ENCODE measurements at places on chromosomes 7 and 10.

GRCh38 chr10:44873160-44873559 is 38.0 kb upstream of the TMEM72 start:
- DNase-seq: no peak

DNA sequence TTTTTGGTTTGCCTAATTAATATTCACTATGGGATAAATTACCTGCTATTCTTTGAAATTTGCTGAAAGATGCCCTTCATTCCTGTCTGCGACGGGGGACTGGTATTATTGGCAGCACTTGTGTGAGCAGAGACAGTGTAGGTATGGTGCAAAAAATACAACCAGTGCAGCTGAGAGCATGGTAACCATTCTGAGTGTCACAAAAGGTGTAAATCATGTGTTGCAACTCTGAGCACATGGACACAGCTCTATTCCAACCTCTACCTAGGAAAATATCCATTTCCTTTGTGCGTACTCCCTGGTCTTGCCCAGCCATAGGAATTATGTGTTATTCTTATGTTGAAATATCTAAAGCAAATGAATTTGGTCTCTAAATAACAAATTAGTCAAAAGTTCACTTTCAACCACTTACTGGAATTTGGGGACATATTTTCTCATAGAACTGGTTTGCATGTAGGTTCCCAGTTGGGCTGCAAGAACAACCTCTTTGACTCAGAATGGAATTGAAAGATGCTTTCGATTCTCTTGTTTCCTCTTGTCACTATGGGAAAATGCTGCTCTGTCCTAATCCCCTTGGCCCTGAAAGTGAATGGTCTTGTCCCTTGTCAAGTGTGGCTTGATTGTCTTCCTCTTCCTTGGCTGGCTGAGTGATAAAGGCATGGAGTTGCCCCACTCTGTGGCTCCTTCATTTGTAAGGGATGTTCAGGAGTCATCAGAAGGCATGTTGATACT is 57.0 kb downstream of the CELF2 start:
- DNase-seq: no peak

- DNase-seq: no peak
Measured at GRCh38 chr10:69345402-69345801, 67.1 kb downstream of the HK1 start.

GRCh38 chr7:50273301-50273700 is 31.2 kb upstream of the IKZF1 start:
- DNase-seq: no peak

DNA sequence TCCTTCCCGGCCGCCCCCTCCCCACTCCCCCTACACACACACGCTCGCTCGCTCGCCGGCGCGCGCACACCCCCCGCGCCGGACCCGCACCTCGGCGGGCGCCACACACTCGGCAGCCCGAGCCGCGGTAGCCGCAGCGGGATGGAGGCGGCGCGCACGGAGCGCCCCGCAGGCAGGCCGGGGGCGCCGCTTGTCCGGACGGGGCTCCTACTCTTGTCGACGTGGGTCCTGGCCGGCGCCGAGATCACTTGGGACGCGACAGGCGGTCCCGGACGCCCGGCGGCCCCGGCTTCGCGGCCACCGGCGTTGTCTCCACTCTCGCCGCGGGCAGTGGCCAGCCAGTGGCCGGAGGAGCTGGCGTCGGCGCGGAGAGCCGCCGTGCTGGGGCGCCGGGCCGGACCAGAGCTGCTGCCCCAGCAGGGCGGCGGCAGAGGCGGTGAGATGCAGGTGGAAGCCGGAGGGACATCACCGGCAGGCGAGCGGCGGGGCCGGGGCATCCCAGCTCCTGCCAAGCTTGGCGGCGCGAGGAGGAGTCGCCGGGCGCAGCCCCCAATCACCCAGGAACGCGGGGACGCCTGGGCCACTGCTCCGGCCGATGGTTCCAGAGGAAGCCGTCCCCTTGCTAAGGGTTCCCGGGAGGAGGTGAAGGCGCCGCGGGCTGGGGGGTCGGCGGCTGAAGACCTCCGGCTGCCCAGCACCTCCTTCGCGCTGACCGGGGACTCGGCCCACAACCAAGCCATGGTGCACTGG is at the start of gene SORCS3:
Gene SORCS3 (plus strand): TSS at position 104 of the 750 bp plus-strand sequence.
- peak; percentile 6 for DNase-seq

GRCh38 chr7:77501192-77501515 is 35.9 kb upstream of the PTPN12 start:
- no peak for DNase-seq

GRCh38 chr10:118276204-118276603 is 65.9 kb downstream of the FAM204A start:
- no peak for DNase-seq

- DNase-seq: no peak
Measured at GRCh38 chr7:106766551-106766950, 98.5 kb upstream of the PIK3CG start.

GRCh38 chr10:48363617-48364355 is 57.3 kb downstream of the MAPK8 start:
- DNase-seq: peak; percentile 81

DNA sequence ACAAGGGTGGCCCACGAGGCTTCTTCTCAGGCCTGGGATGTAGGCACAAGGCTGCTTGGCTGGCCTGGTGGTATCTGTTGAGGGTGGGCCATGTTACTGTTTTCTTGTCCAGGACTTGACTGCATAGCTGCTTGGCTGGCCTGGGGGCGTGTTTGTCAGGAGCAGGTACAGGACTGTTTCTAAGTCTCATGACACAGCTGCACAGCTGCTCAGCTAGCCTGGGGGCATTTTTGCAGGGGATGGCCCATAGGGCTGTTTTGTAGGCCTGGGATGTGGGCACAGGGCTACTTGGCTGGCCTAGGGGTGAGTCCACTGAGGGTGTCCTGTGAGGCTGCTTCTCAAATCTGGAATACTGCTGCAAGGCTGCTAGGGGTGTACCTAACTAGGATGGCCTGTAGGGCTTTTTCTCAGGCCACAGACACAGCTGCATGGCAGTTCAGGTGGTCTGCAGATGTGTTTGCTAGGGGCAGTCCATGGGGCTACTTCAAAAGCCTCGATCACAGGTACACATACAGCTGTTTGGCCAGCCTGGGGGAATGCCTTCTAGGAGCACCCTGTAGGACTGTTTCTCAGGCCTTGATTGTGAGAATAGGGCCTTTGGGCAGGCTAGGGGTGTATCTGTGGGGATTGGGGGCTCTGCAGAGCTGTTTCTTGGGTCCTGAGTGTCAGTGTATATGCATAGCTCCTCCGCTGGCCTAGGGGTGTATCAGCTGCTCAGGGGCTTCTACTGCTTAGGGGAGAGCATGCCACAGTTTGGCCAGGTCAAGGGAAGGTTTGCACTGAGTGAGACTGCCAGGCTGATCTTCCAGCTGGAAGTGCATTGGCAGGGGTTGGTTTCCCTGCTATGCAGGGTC is 26.6 kb upstream of the PLA2G12B start:
- no peak for DNase-seq

DNA sequence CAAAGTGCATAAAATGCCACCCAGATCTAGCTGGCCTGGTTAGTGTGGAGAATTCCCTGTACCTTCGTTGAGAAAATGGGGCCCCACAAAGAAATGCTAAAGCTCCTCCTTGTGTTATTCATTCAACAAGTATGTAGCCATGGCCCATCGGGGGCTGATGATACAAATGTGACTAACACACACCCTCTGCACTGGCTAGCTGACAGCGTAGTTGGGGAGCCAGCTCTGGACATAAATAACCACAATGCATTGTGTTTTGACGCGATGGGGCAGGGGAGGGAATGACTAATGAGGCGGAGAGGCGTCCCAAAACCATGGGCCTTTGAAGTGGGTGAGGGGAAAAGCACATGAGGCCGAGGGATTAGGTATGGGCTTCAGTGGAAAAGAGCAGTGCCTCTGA is 28.2 kb upstream of the ASL start:
- peak; percentile 96 for DNase-seq

- DNase-seq: no peak
Measured at GRCh38 chr7:31778296-31778695, 91.3 kb downstream of the PPP1R17 start.

DNA sequence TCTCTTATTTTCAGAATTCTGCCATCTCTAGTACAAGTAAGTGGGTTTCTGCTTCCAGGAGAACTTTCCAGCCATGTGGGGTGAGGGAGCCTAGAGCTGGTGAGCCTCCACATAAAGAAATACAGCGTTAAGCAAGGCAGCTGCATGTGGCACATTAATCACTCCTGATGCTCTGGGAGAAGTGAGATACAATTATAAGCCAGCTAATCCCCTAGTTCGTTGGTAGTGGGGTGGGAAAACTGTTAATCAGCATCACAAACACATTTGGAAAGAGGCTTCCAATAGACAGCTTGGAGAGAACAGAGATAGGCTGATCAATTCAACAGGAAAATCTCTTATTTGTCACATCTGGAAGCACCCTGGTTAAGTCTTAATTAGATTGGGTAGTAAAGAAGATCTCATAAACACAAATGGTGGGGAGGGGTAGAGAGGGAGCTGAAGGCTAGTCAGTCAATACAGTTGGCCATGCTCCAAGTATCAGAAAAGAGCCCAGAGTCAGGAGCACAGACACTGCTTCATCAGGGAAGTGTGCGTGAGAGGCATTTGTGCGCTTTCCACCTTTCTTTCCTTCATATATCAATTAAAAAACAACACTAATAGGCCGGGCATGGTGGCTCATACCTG is 130.6 kb downstream of the SORCS1 start:
- DNase-seq: no peak

DNA sequence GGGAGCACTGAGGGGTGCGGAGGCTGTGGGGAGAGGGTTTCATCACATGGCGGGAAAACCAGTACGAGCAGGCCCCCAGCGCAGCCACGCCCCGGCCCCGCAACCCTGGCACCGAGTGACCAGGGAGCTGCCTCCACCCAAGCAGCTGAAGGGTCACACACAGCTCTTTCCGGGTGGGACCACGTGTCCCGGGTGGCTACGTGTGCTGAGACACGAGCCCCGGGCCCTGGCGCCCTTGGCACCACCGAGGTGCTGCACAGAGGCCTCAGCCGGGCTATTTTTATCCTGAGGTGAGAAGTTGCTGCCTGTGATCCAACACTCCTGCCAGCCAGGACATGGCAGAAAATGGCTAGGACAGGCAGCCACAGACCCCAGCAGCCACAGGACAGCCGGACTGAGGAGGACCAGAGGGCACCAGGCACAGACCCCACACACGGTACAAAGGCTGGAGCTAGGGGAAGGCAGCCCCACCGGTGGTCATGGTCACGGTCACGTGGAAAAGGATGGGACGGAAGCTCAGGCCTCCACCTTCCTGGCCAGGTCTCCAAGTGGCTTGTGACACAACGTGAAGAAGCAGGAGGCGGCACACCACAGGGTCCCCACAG is 223.7 kb downstream of the MAD1L1 start:
- no peak for DNase-seq

DNA sequence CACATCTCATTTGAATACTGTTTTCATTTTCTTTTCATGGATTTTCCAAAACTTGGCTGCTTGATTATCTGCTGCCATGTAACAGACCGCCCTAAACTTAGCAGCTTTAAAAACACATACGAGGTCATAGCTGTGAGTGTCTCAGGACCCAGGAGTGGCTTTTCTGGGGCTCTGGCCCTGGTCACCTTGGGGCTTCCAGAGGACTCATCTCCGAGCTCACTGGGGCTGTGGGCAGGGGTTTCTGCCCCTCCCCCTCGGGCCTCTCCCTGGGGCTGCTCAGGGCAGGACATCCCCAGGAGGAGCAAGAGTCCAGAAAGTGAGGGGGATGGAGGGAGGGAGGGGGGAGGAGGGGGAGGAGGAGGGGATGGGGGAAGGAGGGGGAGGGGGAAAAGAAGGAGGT is 77.0 kb downstream of the NKX6-2 start:
- no peak for DNase-seq

- no peak for DNase-seq
Measured at GRCh38 chr7:134313543-134313942, 3.2 kb downstream of the SLC35B4 start.

- no peak for DNase-seq
Measured at GRCh38 chr10:126913316-126913715, 8.1 kb downstream of the DOCK1 start.

- DNase-seq: no peak
Measured at GRCh38 chr7:5636446-5636835, 145.0 kb downstream of the RNF216 start.

GRCh38 chr7:155785536-155785935 is 26.7 kb downstream of the SHH start:
- DNase-seq: peak; percentile 77

- peak; percentile 52 for DNase-seq
Measured at GRCh38 chr10:98920807-98921206, 314.8 kb downstream of the HPSE2 start.

DNA sequence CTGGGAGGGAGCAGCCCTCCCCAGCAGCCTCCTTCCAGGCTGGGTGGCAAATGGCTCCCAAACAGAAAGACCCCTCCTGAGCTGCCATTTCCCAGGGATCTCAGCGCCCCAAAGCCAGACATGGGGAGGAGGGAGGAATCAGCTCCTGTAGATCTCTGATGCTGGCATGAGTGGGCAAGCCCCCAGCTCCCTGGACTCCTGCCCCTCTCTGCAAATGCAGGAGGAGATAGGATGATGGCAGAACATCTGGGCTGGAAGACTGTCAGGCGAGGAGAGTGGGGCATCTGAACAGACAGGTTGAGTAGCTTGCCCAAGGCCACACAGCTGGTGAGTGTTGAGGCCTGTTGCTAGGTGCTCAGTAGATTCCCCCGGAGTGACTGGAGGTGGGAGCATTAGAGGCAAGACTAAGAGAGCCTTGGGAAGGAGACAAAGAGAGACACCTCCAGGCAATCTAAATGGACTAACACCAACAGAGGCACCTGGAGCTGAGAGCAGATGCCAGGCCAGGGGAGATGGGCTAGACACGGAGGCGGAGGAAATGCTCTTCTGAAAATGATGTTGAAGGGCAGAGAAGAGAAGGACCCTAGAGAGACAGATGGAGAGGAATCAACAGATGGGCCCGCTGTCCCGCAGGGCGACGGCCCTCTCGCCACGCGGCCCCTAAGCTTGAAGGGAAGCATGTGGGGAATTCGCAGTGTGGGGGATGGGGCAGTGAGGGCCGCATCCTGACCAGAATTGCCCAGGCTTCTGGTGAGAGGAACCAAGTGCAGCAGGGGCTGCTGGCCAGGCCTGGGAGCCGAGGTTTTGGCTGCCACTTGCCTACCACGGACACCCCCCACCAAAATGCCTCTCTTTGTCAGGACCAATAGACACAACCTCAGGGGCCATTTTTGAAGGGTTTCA is 84.8 kb upstream of the LRRC4 start:
- no peak for DNase-seq

DNA sequence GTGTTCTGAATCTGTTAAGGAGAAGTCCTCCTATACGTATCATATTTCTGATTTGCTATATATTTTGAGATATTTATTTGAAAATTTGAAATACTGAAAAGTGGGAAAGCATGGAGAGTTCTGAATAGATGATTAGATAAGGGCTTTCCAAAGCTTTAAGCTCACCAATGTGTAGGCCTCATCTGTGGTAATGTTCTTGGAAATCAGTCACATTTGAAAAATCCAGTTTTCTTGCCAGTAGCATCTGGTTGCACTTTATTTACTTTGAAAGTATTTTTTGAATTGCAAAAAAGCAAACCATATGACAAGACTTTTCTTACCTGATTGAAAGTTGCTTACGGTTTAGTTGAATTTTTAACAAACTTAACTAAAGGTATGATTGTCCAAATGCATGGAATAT is 21.7 kb downstream of the ADD3 start:
- no peak for DNase-seq

- DNase-seq: no peak
Measured at GRCh38 chr10:21728618-21729017, 194.6 kb downstream of the MLLT10 start.

GRCh38 chr10:129078346-129078745 is 388.7 kb upstream of the MGMT start:
- DNase-seq: no peak

GRCh38 chr7:120070201-120070600 is 202.8 kb upstream of the KCND2 start:
- DNase-seq: no peak

- DNase-seq: no peak
Measured at GRCh38 chr10:17537281-17537680, 79.9 kb downstream of the HACD1 start.
